Hindlimb muscle (tissue), 1 donor: ENCODE measurements at places on chromosomes 3 and 15. TPM values are rescaled to one million over a fixed set of nuclear protein-coding genes. Genes with fewer than 3 reads are reported as not detected.

GRCh38 chr3:61417352-61417751 is 144.0 kb upstream of the PTPRG start:
- no peak for DNase-seq

GRCh38 chr15:97143592-97144376 is 813.3 kb downstream of the NR2F2 start:
- DNase-seq: no peak

DNA sequence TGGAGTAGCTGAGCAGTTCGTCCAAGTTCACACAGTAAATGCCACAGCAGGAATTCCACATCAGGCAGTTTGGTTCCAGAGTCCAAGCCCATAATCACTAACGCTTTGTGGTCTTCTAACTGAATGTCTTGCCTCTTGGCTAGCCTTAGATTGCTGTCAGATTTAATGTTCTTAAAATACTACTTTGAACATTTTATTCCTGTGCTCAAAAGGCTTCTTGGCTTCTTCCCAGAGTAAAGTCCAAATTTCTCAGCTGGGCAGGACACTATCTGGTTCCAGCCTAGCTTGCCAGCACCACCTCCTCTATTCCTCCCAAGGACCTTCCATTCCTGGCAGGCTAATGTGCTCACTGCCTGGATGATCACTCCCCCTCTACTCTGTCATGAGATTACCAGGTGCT is 256.9 kb downstream of the SQOR start:
- DNase-seq: peak; percentile 74

The MED12L gene
- polyA plus RNA-seq: 9.7 TPM

The RHOV gene
- polyA plus RNA-seq: 0.30 TPM

GRCh38 chr15:98773616-98774015 is 125.3 kb downstream of the IGF1R start:
- no peak for DNase-seq

- DNase-seq: no peak
Measured at GRCh38 chr3:74357881-74358280, 256.6 kb downstream of the CNTN3 start.

The TMEM45A gene
- polyA plus RNA-seq: 12.1 TPM

DNA sequence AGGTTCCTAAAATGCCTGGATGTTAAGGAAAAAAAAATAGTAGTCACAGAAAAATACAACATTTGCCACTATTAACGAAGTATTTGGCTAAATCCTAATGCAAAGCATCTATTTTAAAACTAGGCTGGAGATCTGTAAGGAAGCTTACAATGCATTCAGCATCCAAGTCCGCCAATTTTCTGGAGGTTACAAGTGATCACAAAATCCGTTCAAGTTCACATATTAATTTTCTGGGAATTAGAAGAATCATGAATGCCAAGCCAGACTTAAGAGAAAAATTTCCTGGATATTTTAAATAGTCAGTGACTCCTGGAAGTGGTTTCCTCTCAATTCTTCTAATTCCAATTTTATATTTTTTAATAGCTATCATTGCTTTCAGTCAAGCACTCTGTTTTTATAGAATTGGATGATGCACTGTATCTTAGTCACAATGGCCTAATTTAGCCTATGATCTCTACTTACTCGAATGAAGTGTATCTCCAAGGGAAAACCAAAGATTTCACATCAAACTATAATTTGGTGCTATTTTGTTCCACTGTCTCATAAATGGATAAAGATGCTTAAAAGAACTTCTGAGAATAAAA is 60.4 kb downstream of the P3H2 start:
- DNase-seq: no peak

- no peak for DNase-seq
Measured at GRCh38 chr3:151199554-151200438, 3.2 kb downstream of the GPR171 start.
